ENCODE measurements at places on chromosomes 4 and X.

- no peak for DNase-seq
Observed at GRCh38 chr4:7487998-7488671, 53.4 kb upstream of the PSAPL1 start.

DNA sequence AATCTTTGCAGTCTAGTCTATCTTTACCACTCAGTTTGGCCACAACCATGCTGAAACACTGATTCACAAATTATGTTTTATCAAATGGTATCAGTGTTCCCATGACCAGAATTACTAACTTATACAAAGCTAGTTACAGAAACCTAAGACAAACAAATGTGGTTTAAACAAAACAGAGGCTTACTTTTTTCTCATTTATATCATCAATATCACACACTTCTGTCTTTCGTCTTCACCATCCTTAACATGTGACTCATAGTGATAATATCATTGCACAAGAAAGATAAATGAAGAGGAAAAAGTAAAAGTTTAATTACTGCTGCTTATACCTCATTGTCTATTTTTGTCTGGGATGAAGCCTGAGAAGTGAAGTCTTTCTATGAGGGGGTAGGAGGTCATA, 406.6 kb downstream of the PCDH10 start:
- DNase-seq = no peak

- DNase-seq = no peak
Observed at GRCh38 chr4:137536789-137537561, 4.7 kb upstream of the PCDH18 start.

- DNase-seq = peak; percentile 52
Observed at GRCh38 chr4:125283707-125284279, 31.0 kb upstream of the FAT4 start.

DNA sequence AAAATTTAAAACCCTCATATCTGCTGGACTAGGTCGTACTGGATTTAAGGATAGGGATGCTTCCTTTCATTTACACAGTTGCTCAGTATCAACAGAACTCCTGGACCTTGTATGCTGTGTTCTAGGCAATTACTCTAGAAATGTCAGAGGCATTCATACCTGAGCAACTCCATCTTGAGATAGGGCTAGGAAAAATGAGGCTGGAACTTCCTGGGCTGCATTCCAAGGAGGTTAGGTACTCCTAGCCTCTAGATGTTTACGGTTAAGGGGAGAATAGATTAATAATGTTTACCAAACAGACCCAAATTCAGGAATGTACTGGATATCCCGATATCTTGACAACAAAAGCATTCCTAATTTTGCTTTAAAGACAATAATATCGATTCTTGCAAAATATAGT, 84.7 kb upstream of the NLGN4X start:
- no peak for DNase-seq

- no peak for DNase-seq
Observed at GRCh38 chrX:112849016-112849415, 8.4 kb upstream of the AMOT start.

GRCh38 chr4:158821228-158821971, 52.6 kb downstream of the FNIP2 start:
- DNase-seq = no peak

DNA sequence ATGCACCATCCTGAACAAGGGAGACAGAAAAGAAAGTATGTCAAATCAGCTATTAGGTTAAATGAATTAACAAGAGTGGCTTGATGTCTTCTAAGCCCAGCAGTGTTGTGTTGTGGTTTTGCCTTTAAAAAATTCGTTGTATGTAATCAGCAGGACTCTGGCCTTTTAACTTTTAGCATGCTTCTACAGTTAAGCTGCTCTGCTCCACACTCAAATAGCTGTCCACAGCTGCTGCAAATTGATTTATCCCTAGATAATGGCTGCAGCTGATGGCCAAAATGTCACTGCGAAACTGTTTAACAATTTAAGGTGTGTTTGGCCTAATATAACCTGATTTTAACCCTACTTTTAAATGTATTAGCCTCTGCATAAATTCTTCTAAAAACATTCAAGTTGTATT, 85.8 kb downstream of the CXXC4 start:
- DNase-seq = no peak

DNA sequence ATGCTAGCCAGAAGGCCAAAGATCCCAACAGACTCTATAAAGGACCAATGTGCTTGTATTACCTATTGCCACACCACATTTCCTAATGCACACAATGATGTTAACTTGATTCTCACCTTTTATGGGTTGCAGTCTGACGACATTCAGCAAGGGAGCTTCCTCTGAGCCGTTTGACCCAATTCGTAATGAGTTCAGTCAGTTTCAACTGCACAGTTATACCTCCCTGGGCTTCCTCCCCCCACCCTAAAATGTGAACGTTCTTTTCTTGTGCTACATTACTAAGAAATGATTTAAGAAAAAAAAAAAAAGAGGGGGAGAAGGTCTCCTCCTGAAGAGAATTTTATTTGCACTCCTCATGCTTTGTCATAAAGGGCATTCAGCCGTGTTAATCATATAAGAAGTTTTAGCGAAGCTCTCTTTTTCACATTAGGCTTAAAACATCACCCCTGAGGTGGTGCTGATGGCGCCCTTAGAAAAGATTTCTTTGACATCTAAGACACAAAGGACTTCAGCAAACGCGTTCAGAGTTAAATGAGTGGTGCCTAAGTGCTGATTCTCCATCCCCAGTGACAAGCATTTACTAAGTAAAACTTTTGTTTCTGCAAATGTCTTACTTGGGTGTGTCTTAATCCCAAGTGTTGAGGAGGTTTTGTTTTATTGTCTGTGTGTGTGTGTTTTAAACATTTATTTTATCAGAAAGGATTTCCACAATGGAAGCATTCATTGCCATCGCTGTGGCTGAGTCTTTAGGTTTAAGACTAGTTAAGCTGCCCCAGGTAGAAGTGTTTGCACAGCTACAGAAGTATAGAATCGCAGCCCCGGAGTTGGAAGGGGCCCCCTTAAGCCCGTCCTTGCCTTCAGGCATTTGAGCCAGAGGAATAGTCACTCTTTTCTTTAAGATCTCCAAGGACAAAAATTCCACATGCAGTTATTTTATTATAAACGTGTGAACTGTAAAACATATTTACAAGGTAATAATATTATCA, 15.2 kb upstream of the GPC3 start:
- DNase-seq = no peak

DNA sequence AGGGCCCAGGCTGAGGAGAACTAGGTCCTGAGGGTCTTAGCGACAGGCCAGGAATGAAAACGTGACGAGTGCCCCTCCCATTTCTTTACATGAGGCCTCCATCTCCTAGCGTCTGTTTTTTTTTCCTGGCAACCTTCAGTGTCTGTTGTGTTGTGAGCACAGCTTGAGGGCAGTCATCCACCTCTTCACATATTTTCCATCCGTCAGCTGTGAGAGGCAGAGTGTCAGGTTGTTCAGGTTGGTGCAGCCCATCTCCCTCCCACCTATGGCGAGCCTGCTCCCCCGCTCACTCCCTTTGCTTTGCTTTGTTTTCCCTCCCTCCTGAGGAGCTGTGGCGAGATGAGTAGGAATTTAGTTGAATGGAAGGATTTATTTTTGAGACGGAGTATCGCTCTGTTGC, 51.7 kb upstream of the CHRNA9 start:
- DNase-seq = no peak
